ENCODE measurements at places on chromosomes 1 and 21.
A peak's percentile ranks its signal among the peaks of the same experiment; 100 is the strongest.

- DNase-seq = no peak
Observed at GRCh38 chr1:53938136-53938830, 7.2 kb downstream of the IFT25 start.

- DNase-seq = no peak
Observed at GRCh38 chr1:5959667-5960230, 32.5 kb downstream of the NPHP4 start.

- no peak for DNase-seq
Observed at GRCh38 chr1:224791362-224791941, 138.0 kb upstream of the DNAH14 start.

DNA sequence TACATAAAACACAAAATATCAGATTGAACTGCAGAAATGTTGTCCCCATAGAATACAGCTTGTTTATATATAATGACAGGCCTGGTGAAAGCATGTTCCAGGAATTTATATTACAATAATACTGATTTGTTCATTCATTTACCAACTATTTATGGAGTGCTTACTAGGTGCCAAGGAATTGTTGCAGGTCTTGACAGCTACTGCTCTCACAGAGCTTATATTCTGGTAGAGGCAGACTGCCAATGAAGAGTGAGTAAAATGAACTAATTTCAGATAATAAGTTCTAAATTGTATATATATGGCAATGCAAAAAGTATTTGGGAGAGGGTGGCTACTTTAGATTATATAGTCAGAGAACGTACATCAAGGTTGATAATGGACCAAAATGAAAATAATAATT is 152.0 kb downstream of the COQ8A start:
- no peak for DNase-seq

DNA sequence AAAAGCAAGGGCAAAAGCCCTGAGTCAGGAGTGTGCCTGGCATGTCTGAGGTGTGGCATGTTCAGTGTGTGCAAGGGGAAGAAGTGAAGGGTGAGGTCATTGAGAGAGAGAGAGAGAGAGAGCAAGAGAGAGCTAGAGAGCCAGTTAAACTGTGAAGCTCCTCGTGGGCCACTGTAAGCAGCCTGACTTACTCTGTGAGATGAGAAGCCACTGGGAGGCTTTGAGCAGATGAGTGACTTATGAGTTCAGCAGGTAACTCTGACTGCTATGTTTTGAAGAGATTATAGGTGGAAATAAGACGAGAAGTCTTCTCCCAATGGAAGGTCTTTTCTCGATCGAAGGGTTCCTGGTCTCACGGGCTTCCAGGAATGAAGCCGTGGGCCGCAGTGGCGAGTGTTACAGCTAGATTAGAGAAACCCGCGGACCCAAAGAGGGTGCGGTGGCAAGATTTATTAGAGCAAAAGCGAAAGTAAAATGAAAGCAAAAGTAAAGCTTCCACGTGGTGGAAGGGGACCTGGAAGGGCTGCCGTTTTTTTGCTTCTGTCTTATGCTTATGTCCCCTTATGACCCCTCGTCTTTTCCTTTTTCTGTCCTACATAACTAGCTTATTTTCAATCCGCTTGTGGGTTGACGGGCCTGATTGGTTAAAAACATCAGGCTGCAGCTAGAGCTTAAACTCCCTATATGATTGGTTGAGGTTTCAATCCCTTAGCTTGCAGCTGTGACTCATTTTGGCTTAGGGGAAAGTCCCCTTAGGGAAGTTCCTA is 323.1 kb upstream of the FAM78B start:
- DNase-seq = peak; percentile 76

DNA sequence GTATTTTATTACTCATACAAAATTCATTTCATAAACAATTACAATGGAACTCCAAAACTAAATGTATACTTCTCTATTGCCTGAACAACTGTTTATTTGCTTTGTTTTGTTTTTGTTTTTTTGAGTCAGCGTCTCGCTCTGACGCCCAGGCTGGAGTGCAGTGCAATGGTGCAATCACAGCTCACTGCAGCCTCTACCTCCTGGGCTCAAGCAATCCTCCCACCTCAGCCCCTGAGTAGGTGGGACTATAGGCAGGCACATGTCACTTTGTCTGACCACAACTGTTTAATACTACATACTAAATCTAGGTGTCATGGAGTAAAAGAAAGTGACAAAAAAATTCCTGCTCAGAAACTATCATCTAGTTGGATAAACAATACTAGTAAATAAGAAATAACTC is 49.3 kb downstream of the RAB3GAP2 start:
- peak; percentile 17 for DNase-seq

DNA sequence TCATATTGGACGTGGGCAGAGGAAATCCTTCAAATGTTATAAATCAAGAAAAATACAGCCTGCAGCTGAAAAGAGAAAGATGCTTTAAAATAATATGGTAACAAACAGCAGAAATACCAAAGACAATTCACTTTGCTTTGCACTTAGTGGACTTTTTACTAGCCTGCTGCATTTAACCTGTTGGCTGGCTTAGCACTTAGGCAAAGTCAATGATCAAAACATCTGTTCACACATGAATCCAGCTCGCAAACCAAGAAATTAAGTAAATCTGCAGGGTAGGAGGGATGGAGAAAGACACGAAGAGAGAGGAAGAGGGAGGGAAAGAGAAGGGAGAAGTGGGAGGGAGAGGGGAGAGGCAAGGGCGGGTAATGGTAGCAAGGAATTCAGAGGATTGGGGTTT is 103.6 kb upstream of the RAB4A start:
- DNase-seq = no peak

GRCh38 chr1:193767886-193768285 is 581.5 kb upstream of the B3GALT2 start:
- no peak for DNase-seq

GRCh38 chr1:221276896-221277409 is 397.7 kb downstream of the HLX start:
- no peak for DNase-seq

DNA sequence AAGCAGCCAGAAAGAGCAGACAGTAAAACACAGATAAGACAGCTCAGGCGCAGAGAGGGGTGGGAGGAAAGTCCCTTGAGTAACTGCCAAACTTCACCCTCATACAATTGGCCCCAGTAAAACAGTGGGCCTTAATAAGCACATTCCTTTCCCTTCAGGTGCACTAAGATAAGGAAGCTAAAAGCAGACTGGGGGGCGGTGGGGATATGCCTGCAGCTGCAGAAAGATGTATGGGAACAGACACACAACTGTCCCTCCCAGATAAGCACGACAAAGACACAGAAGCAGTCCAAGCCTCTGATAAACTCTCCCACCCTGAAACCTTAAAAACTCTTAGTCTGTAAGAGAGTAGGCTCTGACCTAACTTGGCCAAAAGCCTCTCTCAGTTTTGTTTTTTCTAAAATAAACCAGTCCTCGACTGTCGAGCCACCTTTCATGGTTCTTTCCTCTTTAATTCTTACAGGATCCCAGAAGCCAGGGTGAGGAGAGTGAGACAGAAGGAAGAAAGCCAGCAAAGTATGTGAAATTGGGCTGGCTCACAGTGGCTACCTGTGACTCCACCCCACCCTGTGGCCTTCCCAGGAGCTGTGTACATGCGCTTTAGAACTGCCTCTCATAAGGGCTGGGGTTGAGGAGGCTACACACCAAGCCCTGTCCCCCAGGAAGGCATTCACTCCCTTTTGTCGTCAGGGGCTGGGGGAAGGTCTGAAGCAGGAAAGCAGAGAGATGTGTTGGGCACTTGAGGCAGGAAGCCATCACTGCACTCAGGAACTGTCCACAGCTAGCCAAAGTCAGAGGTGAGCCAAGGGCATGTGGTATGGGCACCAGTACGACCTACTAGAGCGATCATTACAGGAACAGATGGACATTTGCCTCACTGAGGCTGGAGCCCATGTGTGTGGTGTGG is 4.6 kb downstream of the PGLYRP4 start:
- DNase-seq = no peak

GRCh38 chr1:45337630-45338325 is 2.2 kb upstream of the TOE1 start:
- no peak for DNase-seq

DNA sequence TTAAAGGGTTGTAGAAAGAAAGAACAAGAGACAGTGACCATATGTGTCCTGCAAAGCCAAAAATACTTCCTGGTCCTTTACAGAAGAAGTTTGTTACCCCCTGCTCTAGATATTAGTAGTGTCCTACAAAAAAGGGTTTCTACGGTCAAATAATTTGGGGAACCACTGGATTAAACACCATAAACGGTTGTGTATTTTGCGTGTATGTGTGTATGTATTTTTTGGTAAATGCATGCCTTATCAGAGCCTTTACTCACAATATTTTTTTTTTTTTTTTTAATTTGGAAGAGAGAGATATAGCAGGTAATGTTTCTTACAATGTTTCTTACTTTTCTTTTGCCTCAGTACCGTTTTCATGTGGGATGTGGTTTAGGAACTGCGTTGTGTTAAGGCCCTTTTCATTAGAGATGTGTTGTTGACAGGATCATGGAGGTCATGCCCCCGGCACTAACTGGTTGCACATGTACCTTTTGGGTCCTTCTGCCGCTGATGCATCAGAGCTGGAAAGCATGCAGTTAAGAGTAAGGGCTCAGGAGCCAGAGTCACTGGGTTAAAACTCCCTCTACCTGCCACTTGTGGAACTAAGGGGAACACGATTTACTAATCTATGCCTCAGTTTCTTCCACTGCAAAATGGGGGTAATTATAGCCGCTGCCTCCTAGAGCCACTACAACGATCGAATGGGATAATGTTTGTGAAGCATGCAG is 234.6 kb upstream of the KAZN start:
- DNase-seq = no peak

GRCh38 chr1:18069903-18070302 is 37.7 kb upstream of the IGSF21 start:
- no peak for DNase-seq

- peak; percentile 58 for DNase-seq
Observed at GRCh38 chr1:92968138-92969032, 7.1 kb upstream of the DIPK1A start.

DNA sequence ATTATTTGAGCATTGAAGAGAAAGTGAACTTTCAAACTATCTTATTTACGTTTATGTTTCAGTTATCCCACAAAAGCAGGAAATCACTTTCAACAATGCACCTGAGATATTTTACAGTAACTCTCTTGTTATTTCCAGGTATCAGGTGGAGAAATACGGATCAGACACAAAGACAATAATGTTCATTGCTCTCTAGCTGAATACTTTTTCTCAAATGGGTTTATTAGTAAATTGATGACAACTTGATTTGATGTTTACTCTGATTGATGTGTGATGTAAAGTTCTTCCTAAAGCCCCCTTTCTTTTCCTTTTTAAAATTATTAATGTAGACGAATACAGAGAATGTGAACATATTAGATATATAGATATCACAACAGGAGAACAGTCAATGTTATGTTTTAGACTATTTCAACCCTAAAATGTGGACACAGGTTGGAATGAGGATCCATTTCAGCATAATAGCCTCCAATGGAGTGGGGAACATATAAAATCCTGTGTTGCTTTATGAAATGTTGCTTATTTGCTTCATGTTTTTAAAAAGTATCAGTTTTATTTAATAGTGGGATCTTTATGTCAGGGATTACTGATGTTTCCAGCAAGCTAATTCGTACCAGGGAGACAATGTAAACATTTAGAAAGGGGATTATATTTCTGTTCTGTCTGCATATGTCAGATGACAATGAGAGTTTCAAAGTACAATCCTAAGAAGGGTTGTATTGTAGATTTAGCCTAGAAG is 1522.3 kb upstream of the TPTE start:
- DNase-seq = no peak

DNA sequence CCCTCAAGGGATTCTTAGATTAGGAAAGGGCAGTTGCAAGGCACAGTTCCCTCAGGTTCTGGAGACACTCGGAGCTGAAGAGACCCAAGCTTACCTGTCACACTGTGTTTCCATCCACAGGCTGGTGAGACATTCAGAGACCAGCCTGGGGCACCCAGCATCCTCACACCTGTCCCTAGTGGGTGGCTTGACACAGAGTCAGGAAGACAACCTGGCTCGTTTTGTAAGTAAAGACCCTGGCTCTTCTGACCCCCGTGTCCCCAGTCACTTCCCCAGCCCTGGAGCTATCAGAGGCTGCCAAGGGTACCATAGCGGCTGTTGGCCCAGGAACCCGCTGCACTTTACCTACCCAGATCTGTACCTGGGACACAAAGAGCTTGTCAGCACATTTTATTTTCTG is 409.8 kb downstream of the MATN1 start:
- DNase-seq = no peak

DNA sequence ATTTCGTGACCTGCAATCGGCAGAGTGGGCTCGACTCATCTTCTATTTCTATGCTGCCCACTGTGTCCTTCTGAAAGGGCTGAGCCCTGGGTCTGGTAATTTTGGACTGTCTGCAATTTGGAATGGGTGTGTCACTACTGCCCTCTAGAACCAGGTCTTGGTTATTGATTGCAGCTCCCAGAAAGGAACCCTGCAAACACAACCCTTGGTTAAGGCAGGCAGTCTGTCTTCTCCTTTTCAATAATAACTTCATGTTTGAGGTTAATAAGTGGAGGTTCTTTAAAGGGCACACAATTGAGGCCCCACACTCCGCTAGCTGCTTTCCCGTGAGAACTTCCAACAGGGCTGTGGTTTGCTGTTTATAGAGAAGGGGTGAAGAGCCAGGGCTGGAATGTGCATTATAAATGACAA is 79.9 kb upstream of the LYST start:
- DNase-seq = no peak

- DNase-seq = no peak
Observed at GRCh38 chr1:31954607-31955283, 16.6 kb upstream of the PTP4A2 start.

DNA sequence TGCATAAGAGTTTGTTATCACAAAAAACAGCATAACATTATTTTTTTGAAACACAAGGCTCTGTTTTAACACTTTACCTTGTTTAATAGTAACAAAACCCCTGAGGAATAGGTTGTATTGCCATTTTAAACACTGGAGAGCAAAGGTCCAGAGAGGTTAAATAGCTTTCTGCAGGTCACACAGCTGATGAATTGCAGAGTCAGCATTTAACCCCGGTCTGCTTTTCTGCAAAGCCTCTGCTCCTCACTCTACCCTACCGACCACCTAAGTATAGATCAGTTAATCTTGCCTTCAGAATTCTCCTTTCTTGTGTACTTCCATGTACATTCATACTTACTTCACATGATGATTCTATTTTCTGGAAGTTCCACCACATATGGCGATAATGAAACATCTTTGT is 42.0 kb downstream of the KCNJ15 start:
- no peak for DNase-seq
